Sigmoid colon (tissue), 7 donors: ENCODE measurements at places on chromosomes 6 and 20. TPM values are rescaled to one million over a fixed set of nuclear protein-coding genes. Genes with fewer than 3 reads are reported as not detected.

DNA sequence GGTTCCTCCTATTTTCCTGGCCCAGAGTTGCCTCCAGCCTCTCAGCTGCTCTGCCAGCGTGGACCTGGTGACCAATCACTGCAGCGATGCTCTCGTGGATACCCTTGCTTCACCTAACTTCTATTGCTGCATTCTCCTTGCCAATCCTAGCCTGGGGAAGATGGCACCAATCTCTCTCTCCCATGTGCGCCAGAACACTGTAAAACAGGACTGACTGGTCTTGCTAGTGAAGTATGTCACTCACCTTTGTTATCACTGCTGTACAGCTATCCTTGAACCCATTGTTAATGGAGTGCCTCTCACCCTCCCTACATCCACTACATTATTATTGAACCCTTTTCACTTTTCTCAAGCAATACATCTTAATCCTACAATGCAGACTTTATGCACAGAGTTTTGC is 80.1 kb downstream of the LYRM4 start:
- DNase-seq: no peak

GRCh38 chr6:52087498-52087999 is at the start of gene PKHD1:
PKHD1 (minus strand) TSS chr6:52087613; CDS start chr6:52084933, 2,680 bp downstream.
- no peak for DNase-seq

DNA sequence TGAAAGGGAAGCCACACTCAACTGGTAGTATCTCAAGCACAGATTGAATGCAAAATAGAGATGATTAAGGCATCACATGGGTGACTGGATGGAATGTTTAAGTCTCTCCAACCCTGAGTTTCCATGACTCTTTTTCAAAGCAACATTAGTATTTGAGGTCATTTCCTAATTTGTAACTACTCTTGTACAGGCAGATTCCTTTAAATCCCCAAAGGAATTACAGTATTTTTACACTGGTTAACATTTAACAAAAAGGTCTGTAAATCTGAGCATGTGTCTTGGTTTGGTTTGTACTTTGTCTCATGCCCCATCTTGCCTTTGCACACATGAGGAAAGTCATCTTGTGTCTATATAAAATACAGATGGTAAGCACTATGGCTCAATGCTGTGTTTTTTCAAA is 15.1 kb downstream of the RMND1 start:
- no peak for DNase-seq

GRCh38 chr6:155042983-155043382 is 47.9 kb downstream of the TIAM2 start:
- DNase-seq: no peak

- no peak for DNase-seq
Observed at GRCh38 chr6:31871046-31871659, 7.6 kb downstream of the SLC44A4 start.

- no peak for DNase-seq
Observed at GRCh38 chr6:144534180-144534579, 249.0 kb downstream of the UTRN start.

CDYL gene
- 82.8 TPM for total RNA-seq

GRCh38 chr20:37786043-37786442 is 92.2 kb downstream of the CTNNBL1 start:
- no peak for DNase-seq

ENPP4 gene
- 16.3 TPM for total RNA-seq

NHSL1 gene
- 8.6 TPM for total RNA-seq

DNA sequence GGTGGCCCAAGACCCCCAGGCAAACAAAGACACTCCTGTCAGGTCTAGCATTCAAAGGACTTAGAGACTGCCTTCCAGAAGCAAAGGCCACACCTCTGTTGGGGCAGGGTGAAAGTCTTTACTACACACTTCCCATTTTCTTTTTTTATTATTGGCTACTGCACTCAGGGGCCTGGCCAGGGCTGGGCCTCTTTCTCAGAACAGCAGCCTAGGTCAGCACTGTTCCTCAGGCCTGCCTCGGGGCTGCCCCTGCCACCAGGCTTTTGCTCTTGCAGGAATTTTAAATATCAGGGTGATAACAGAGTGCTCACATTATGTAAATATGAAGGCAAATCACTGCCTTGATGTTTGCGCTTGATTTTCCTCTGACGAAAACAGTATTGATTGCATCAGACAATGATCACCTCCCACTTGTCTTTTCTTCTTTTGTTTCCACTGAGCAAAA is 18.5 kb downstream of the GSTA4 start:
- no peak for DNase-seq

PRICKLE4 gene
- total RNA-seq: 4.1 TPM

OR2J3 gene
- total RNA-seq: not detected

DNA sequence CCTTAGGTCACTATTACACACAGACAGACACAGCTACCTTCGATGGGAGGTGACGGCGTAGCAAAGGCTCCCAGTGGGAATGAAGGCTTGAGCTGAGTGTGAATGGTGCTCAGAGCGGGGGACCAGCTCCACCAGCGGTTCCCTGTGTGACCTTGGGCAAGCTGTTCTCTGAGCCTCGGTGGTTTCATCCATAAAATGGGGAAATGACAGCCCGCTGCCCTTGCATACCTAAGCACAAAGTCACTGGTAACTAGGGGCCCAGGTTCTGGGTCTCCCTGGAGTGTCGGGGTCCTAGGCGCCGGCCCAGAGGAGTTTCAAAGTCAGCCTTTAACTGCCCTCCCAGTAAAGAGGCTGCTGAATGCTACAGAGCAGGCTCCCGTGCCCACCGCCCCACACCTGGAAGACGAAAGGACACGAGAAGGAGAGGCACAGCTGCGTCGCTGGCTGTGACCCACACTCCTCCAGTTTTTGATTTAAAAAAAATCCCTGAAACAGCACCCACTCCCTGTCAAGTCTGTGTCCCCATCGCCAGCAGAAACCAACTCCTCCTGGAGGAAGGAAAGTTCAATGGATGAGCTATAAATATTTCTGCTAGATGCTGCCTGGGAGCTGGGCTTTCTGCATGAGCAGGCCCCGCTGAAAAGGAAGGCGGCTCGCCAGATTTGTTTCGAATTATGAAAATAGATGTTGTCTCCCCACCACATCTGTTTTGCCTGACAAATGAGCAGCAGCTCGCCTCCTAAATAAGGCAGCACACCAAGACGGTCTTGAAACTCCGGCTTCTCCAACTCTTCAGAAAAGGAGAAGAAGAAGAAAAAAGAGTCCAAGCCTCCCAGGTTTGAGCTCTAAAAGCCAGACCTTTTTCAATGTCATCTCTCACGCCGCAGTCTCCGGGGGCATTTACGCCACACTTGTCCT is 27.4 kb downstream of the PMEPA1 start:
- no peak for DNase-seq

DNA sequence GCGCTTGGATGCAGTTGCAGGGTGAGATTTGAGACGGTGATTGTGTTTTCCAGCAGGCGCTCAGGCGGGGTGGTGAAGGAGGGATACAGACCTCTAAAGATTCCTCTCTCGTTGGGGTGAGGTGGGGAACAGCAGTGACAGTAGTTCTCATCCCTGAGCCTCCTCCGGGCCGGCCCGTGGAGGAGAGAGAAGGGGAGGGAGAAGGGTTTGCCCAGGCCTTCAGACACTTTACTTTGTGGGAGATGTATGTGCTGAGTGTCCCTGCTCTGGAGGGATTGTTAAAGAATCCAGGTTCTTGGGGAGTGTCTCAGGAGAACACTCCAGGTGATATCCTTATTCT is 41.0 kb downstream of the PSMB9 start:
- DNase-seq: no peak

DNA sequence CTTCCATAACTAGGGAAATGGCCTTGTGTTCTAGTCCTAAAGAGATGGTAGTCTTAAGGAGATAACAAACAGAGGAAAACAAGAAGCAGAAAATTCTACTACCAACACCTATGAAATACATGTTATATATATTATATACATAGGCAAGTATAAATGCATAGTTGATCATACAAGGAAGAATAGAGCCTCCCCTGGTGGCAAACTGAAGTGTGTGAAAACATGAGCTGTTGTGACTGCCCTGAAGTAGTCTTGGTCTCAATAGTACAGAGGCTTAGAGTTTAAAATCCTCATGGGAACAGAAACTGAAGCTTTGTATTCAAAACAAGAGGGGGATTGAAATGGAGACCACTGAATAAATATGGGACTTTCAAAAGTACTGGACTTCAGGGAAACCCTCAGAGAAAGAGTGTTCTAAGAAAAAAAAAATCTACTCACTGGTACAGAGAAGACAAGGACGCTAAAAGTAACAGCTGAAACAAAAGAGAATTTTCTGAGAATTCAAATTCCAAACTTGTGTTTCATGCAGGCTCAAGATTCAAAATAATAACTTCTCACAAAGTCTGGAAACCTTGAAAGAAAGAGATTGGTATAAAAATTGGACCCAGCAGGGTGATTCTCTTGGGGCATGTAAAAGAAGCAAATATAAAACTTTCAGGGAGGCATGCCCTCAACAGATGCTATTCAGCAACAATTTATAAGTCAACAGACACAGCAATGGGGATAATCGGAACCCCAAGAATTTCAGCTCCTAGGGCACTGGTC is 59.7 kb upstream of the SAMD3 start:
- DNase-seq: no peak

MUC21 gene
- total RNA-seq: not detected

CASS4 gene
- total RNA-seq: 1.6 TPM

DNA sequence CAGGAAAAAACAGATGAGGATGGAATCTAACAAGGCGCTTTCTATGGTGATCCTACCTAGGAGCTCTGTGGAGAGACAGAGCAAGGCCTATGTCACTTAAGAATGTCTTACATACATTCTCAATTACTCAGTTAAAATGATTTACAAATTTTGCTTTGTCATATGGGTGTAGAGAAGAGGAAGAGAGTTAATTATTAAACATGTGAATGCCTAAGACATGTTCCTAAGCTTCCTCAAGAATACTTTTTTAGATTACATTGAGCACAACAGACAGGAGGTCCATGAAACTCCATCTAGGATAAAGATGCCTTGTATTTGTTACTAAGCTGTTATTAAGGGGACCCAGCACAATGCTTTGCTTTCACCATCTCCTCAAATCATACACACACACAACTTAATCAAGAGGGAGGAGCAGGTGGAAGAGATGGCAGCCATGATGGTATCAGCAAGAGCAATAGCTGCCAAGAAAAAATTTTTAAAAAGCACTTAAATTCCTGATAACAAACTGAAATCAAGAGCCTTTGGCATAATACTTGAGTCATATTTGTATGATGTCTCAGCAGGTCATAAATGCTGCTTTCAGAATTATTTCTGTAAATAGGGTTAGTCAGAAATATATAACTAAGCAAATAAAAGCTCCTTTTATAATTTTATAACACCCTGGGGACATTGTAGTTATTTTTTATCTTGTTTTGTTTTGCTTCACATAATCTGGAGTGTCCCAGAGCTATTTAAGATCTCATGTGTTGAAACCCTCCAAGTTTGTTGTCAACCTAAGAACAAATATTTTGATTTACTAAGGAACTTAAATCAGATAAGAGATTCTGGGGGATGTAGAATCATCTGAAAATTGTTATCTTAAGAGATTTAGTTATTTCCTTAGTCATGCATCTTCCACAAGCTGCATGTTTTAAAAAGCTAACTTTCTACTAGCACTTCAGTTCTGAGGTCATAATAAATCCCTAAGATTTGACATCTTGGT is 70.0 kb upstream of the CD2AP start:
- no peak for DNase-seq

GRCh38 chr20:41694796-41695195 is 76.6 kb upstream of the CHD6 start:
- no peak for DNase-seq

DNA sequence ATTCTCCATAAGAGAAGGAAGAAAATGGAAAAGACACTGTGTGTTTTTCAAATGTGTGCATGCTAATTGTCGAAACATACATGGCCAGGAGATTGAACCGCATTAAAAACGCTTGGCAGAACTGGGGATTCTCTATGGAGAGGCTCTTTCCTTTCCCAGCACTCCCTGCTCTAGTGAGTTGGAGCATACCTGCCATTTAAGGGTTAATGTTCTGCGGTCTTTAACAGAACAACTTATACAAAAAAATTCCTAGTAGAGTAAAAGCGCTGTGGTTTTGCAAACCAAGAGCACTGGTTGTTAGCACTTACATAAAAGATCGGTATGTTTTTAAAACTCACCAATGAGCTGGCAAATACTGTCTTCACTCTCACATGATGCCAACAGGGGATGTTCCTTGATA is 1.5 kb downstream of the TAGAP start:
- DNase-seq: no peak

GRCh38 chr6:20180935-20181334 is 31.3 kb downstream of the MBOAT1 start:
- DNase-seq: no peak

GRCh38 chr6:135281964-135282363 is 100.9 kb downstream of the MYB start:
- DNase-seq: no peak

DNA sequence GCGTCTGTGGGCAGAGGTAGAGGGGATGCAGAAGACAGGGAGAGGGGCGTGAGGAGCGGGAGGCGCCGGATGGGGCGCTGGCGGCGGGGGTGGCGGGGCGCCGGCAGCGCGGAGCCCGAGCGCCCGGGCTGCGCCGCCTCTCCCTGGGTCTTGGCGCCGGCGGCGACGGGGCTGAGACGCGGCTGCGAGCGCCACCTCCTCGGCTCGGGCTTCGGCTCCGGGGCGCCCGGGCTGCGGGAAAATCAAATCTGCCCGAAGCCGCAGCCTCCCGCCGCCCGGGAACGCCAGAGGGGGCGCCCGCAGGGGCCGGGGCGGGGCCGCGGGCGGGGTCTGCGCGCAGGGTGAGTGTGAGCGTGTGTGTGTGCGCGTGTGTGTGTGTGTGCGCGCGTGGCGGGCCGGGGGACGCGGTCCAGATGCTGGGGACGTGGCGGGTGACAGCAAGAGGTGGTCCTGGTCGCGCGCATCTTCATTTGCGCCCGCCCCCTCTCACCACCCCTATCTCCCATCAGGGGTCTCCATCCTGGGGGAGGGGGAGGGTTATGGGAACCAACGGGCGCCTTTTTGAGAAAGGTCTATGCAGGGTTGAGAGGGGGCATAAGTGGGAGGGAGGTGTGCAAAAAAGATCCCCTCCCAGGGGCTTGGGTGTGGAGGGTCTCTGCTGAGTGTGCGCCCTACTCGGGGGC is 646 bp upstream of the CPNE5 start:
- no peak for DNase-seq

DNPH1 gene
- total RNA-seq: 91.8 TPM

CDH4 gene
- total RNA-seq: not detected

GRCh38 chr6:151514000-151514730 is 20.3 kb downstream of the CCDC170 start:
- no peak for DNase-seq

GRCh38 chr6:24883618-24884017 is 52.1 kb downstream of the RIPOR2 start:
- no peak for DNase-seq

BTN1A1 gene
- not detected for total RNA-seq

ESR1 gene
- 0.71 TPM for total RNA-seq

EYS gene
- total RNA-seq: not detected

- no peak for DNase-seq
Observed at GRCh38 chr6:71190809-71191208, 97.8 kb upstream of the OGFRL1 start.

- DNase-seq: no peak
Observed at GRCh38 chr6:38354905-38355304, 284.8 kb downstream of the BTBD9 start.

DNA sequence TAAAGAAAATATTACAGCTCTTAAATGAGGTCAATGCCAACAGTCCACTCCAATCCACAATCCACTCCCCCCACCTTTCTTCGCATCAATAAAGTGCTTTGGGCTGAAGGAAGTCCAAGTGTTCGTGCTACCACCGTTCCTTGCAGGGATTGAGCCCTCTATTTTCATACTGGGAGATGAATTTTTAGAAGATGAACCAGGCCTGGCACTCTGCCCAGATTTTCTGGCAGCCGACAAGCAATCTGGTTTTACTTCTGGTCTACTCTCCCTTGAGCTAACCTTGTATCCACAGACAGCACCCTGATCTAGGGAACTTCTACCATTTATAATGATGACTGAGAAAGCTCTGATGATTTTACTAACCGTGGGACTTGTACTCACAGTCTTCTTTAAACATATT is 72.3 kb downstream of the BTBD9 start:
- DNase-seq: peak; percentile 89

SPINT4 gene
- total RNA-seq: not detected
